HFFc6 (cell line): ENCODE measurements at places on chromosomes 3 and 15.

DNA sequence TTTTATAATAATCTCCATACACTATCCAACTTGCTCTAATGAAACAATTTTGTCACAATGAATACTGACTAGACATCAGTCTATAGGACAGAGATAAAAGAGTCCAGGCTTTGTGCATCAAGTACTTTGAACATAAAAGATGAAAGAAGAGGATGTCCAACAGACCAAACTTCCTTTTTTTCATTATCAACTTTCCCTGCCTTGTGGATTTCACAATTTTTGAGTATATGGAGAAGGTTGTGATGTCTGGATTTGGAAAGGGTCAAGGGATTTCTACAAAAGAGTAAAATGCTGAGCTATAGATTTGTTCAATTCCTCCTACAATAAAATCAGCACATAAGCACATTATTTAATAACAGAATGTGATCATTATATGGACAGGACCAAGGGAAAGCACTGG, 25.7 kb downstream of the CD47 start:
- peaks cover 7% of the 10 kb centered on the region for H3K4me1 ChIP-seq
- DNase-seq: no peak
- H3K4me3 ChIP-seq: no peak overlapping the region

- peak; percentile 28 for DNase-seq
- no peak overlapping the region for H3K27ac ChIP-seq
- H3K36me3 ChIP-seq: no peaks in the 10 kb centered on the region
- no peak overlapping the region for H3K4me3 ChIP-seq
- peaks cover 5% of the 10 kb centered on the region for H3K27me3 ChIP-seq
Observed at GRCh38 chr15:37289109-37289765, 188.9 kb upstream of the MEIS2 start.

- peak overlapping the region; percentile 93 for H3K4me3 ChIP-seq
- peaks cover 2% of the 10 kb centered on the region; the same call in 1 of the 2 replicates for H3K27me3 ChIP-seq
- H3K4me1 ChIP-seq: peaks cover 51% of the 10 kb centered on the region
Observed at GRCh38 chr3:14179114-14179465, 473 bp downstream of the LSM3 start.

GRCh38 chr15:71529361-71529760, 281.0 kb upstream of the NR2E3 start:
- no peaks in the 10 kb centered on the region for H3K36me3 ChIP-seq
- DNase-seq: no peak
- peaks cover 20% of the 10 kb centered on the region for H3K4me1 ChIP-seq

DNA sequence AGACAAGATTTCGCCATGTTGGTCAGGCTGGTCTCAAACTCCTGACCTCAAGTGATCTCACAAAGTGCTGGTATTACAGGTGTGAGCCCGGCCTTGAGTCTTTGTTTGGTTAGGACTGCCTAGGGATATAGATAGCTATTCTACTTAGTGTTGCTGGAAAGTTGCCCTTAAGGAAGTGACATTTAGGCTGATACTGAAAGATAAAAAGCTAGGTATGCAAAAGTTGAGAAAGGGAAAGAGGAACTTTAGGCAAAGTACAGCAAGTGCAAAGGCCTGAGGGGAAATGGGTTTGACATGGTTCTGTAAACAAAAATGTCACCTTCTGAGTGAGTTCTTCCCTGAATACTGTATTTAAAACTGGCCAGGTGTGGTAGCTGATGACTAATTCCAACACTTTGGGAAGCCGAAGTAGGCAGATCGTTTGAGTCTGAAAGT, 111.5 kb downstream of the ZNF609 start:
- no peak overlapping the region for H3K4me3 ChIP-seq
- peaks cover 47% of the 10 kb centered on the region for H3K4me1 ChIP-seq
- H3K36me3 ChIP-seq: no peaks in the 10 kb centered on the region
- no peak for DNase-seq
- no peak overlapping the region for H3K27ac ChIP-seq

DNA sequence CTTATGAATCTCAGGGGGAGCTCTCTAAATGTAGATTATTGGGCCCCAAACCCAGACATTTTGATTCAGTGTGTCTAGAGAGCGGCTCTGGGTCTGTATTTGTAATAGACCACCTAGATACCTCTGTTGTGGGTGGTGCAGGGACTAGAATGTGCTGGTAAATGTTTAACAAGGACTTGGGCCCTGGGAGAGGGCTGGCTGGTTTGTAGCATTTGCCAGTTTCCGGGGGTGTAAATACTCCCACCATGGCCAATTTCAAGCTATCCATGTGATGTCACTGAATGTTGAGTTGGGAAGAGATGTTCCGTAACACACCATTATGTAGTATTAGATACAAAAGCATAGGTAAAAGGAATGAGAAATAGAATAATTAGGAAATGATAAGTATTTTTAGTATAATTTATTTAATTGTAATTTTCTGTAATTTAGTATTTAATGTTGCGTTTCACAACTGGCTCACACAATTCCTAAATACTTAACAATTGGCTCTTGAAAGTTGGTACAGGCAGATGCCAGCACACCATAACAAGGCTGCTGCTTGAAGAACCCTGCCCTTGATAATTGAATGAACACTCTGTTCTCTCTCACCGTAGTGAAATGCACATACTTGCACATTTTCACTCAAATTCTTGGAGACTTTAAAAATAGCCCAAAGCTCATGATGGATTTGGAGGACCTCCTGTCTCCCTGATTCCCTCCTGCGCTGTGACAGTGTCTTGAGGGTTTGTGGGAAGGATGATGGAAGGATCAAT, 359.2 kb upstream of the PROK2 start:
- no peaks in the 10 kb centered on the region for H3K36me3 ChIP-seq
- peaks cover 13% of the 10 kb centered on the region for H3K27me3 ChIP-seq
- DNase-seq: no peak

DNA sequence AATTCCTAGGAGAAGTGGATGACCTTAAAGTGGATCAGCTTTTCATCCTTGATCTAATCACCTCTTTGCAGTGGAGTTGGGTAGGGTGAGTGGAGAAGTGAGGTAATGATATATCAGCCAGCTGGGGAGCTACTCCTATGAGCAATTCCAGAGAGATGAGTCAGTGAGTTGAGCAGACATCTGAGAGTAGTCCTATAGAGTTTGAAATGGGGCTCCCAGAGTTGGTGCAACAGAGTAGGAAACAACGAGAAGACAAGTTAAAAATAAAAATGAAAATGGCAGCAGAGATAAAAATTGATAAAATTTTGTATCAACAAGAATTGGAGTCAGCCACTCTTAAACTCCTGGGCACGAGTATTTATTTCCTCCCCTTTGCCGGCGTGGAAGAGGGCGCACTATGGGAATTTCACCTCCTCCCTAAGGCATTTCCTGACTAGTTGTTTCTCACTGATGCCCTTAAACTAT, 150.8 kb upstream of the DPH6 start:
- H3K4me1 ChIP-seq: peaks cover 62% of the 10 kb centered on the region
- H3K27me3 ChIP-seq: no peaks in the 10 kb centered on the region
- no peaks in the 10 kb centered on the region for H3K36me3 ChIP-seq
- peak overlapping the region; percentile 39; the same call in 1 of the 2 replicates for H3K4me3 ChIP-seq
- peak; percentile 81 for DNase-seq

- no peaks in the 10 kb centered on the region for H3K36me3 ChIP-seq
- no peaks in the 10 kb centered on the region for H3K27me3 ChIP-seq
- H3K4me1 ChIP-seq: peaks cover 22% of the 10 kb centered on the region
- DNase-seq: no peak
Observed at GRCh38 chr3:107025961-107026360, 351.3 kb upstream of the CCDC54 start.

- no peak for DNase-seq
- H3K27ac ChIP-seq: no peak overlapping the region
- no peak overlapping the region for H3K4me3 ChIP-seq
- no peaks in the 10 kb centered on the region for H3K36me3 ChIP-seq
Observed at GRCh38 chr3:70882104-70882503, 569.7 kb upstream of the MDFIC2 start.

DNA sequence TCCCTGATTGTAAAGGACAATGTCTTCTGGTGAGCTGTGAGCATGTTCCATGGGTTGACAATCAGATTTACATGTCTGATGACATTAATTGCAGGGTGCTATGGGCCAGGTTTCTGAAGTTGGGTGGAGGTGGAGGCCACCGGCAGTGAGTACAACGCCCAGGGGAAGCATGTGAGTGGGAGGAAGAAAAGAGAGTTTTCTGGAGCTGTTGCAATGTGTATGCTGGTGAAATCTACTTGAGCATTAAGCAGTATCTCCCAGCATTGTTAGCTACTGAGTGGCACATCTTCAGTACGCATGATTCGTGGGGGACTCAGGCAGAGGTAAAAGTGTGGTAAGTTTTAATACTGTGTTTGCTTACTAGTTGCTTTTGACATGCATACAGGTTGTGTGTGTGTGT, 26.6 kb downstream of the TMEM45A start:
- no peaks in the 10 kb centered on the region; the same call in 1 of the 2 replicates for H3K27me3 ChIP-seq
- peak overlapping the region; percentile 15; the same call in 1 of the 2 replicates for H3K27ac ChIP-seq
- H3K36me3 ChIP-seq: 0 out of 2 replicates have a peak, but pooled peaks cover 5% of the 10 kb centered on the region

GRCh38 chr3:101635345-101635744, 41.6 kb downstream of the ZBTB11 start:
- no peaks in the 10 kb centered on the region for H3K4me1 ChIP-seq
- H3K4me3 ChIP-seq: no peak overlapping the region
- H3K36me3 ChIP-seq: no peaks in the 10 kb centered on the region
- no peak for DNase-seq
- peaks cover 31% of the 10 kb centered on the region for H3K27me3 ChIP-seq

DNA sequence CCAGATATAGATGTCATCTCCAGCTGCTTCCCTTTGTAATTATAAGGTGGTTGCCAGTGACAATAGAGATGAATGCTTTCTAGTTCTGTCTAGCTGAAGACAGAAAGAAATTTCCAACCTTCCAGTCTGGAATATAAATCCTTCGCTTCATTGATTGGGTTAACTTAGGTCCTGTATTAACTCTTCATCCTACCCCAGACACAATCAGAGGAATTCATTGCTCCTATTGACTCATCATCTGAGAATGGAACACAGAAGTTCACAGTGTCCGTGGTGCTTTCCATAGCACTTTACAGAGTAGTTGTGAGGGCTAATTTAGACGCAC, 241.4 kb downstream of the NFKBIZ start:
- peak overlapping the region; percentile 96 for H3K27ac ChIP-seq
- H3K4me3 ChIP-seq: peak overlapping the region; percentile 71
- peaks cover 78% of the 10 kb centered on the region for H3K4me1 ChIP-seq
- no peaks in the 10 kb centered on the region for H3K27me3 ChIP-seq

DNA sequence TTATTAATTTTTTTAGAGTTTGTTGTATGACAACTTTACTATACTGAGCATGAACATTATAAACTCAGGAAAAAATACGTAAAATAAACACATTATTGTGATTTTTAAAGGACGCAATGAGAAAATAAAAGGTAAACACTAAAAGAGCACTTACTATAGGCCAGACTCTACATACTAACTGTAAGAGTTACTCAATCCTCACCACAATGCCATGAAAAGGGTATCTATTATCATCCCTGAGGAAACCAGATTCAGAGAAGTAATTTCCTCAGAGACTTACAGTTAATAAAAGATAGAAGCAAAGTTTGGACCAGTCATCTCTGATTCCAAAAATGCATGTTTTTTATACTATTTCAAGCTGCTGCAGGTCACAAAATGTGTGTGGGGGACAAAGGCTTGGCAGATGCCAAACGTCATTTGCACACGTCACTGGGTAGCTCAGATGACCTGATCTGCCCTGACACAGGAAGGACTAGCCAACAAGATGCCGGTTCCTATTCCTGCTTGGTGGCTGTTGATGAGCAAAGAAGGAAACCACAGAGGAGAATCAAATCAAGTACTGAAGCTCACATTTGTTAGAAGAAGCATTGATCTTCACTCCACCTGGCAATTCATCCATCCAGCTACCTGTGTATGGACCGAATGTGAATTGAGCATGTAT, 42.3 kb downstream of the KLHL6 start:
- H3K4me1 ChIP-seq: peaks cover 1% of the 10 kb centered on the region
- no peak overlapping the region for H3K27ac ChIP-seq
- no peaks in the 10 kb centered on the region for H3K36me3 ChIP-seq
- H3K4me3 ChIP-seq: no peak overlapping the region

- no peaks in the 10 kb centered on the region for H3K4me1 ChIP-seq
- H3K27me3 ChIP-seq: peaks cover 7% of the 10 kb centered on the region
- no peaks in the 10 kb centered on the region for H3K36me3 ChIP-seq
- no peak overlapping the region for H3K4me3 ChIP-seq
- no peak for DNase-seq
Observed at GRCh38 chr3:42288385-42288784, 22.4 kb upstream of the CCK start.

GRCh38 chr15:52114261-52115055, 1.9 kb upstream of the BCL2L10 start:
- no peak for DNase-seq
- H3K27ac ChIP-seq: no peak overlapping the region
- H3K4me3 ChIP-seq: no peak overlapping the region
- H3K27me3 ChIP-seq: peaks cover 10% of the 10 kb centered on the region; the same call in 1 of the 2 replicates

GRCh38 chr3:98041350-98041749, 6.2 kb upstream of the GABRR3 start:
- no peak overlapping the region for H3K27ac ChIP-seq
- no peak for DNase-seq
- H3K4me1 ChIP-seq: no peaks in the 10 kb centered on the region
- no peak overlapping the region for H3K4me3 ChIP-seq
- no peaks in the 10 kb centered on the region for H3K36me3 ChIP-seq
- peaks cover 10% of the 10 kb centered on the region for H3K27me3 ChIP-seq

DNA sequence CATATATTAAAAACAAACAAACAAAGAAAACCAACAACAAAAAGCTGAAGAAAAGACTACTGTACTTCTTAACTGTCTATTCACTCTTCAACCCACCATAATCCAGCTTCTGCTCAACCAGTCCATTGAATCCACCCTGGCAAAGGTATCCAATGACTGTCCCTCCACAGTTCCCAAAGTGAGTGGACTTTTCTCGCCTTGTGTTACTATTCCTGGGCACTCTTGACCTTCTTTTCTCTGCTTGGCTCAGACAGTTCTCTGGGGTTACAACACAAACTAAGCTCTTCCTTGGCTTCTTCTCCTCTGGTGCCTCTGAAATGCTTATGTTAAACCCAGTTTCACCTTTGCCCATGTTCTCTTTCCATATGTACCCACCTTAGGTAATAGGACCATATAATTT, 420.2 kb downstream of the PLCL2 start:
- no peak overlapping the region for H3K4me3 ChIP-seq
- no peak for DNase-seq
- H3K4me1 ChIP-seq: no peaks in the 10 kb centered on the region
- H3K27me3 ChIP-seq: no peaks in the 10 kb centered on the region

GRCh38 chr3:56810577-56811545, 9.1 kb upstream of the ARHGEF3 start:
- no peaks in the 10 kb centered on the region; the same call in 1 of the 2 replicates for H3K27me3 ChIP-seq
- no peak overlapping the region for H3K4me3 ChIP-seq
- no peak for DNase-seq
- peaks cover 12% of the 10 kb centered on the region for H3K4me1 ChIP-seq

- peaks cover 38% of the 10 kb centered on the region for H3K27me3 ChIP-seq
- no peaks in the 10 kb centered on the region for H3K36me3 ChIP-seq
- no peak for DNase-seq
- H3K4me3 ChIP-seq: no peak overlapping the region
- H3K27ac ChIP-seq: no peak overlapping the region
- no peaks in the 10 kb centered on the region for H3K4me1 ChIP-seq
Observed at GRCh38 chr3:13051581-13051980, 21.6 kb downstream of the IQSEC1 start.

DNA sequence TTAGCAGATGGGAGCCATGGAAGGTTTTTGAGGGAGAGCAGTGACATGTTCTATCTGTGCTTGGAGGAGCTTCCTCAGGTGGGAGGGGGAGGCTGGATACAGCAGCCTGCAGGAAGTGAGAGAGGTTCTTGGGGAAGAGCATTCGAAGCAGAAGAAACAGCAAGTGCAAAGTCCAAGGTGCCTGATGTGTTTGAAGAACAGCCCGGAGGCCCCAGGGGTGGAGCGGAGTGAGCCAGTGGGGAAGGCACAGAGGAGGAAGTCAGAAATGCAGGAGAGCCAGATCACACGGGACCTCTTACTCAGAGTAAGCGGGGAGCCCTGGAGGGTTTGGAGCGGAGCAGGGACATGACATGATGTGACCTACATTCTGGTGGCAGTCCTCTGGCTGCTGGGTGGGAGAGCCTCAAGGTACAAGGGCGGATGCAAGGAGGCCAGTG, 10.8 kb downstream of the ITGA11 start:
- H3K27ac ChIP-seq: peak overlapping the region; percentile 14; the same call in 1 of the 2 replicates
- H3K4me3 ChIP-seq: peak overlapping the region; percentile 49
- no peak for DNase-seq
- peaks cover 5% of the 10 kb centered on the region for H3K27me3 ChIP-seq
